ENCODE measurements at places on chromosomes 16 and 17.

DNA sequence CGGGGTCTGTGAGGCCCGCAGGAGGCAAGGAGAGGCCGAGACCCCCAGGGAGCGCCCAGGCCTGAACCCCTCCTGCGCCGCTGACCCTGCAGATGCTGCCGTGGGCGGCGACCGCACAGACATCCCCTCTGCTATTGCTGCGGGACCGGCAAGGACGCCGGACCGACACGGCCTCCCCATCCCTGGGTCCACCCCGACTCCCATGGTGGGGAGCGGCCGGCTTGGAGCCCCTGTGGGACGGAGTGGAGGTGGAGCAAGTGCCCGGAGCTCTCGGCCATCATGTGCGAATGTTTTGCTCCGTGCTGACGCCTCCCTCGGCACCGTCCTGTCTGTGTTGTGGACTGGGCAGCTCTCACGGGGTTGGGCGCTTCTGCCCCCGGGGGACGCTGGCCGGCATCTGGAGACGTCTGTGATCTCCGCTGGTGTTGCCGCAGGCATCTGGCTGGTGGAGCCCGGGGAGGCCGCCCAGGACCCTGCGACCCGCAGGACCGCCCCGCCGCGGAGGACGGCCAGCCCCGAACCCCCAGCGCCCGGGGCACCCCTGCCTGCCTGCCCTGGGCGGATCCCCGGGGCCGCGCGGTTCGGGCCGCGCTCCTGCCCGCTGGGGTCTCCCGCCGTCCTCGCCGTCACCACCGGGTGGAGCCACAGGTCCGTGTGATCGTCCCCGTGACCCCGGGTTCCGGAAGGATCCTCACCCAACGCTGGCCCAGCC is 12.8 kb upstream of the GNG13 start:
- DNase-seq = peak; percentile 45

GRCh38 chr17:58932956-58933355 is 173.7 kb downstream of the TRIM37 start:
- no peak for DNase-seq

- DNase-seq = no peak
These were observed 129.9 kb downstream of the AIPL1 start for GRCh38 chr17:6304894-6305612.

GRCh38 chr17:38907930-38908675 is 17.3 kb upstream of the LASP1NB start:
- peak; percentile 40 for DNase-seq

DNA sequence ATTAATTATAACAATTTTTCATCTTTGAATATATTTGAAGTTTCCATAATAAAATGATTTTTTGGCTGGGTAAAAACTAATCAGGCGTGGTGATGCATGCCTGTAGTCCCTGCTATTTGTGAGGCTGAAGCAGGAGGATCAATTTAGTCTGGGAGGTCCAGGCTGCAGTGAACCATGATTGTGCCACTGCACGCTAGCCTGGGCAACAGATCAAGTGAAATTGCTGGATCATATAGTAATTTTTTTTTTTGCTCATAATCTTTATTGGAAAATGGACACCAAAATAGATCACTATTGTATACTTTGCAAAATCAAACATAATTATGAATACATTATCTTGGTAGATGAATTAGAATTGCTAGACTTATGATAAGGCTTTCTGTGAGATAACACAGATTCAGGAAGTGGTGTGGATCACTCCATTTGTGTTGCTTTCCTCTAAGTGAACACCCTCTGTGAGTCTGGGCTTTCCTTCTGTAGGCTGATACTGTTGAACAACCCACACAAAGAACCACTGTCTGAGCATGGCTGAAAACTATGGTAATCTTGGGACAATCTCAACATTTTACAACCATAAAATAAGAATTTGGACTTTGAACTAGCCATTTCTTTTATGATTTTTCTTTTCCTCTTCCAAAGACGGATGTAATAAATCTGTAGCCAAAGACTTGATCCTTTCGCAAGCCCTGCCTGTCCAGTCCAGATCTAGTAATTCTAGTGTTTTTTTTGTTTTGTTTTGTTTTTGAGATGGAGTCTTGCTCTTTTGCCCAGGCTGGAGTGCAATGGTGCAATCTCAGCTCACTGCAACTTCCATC is 5.6 kb upstream of the ST3GAL2 start:
- no peak for DNase-seq

GRCh38 chr17:57253362-57254065 is 2.8 kb upstream of the MSI2 start:
- no peak for DNase-seq

DNA sequence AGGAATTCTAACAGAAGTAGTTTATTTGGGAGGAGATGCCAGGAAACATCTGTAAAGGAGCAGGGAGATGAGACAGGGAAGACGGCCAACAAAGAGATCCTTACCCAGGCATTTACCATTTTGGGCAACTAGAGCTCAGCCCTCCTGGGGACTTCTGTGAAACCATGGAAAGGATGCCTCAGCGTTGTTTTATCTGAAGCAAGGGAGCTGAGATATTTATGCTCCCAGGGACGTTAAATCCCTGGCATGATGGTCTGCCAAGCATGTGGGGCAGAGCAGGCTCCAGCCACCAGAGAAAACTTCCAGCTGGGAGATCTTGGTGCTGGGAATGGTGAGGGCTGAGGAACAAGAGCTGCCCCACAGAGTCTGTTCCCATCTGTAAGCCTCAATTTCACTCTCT is 114.8 kb upstream of the FOXF1 start:
- no peak for DNase-seq

- no peak for DNase-seq
These were observed 49.5 kb downstream of the HLF start for GRCh38 chr17:55314061-55314783.

- DNase-seq = no peak
These were observed 46.1 kb downstream of the ARHGAP17 start for GRCh38 chr16:24969071-24969470.

DNA sequence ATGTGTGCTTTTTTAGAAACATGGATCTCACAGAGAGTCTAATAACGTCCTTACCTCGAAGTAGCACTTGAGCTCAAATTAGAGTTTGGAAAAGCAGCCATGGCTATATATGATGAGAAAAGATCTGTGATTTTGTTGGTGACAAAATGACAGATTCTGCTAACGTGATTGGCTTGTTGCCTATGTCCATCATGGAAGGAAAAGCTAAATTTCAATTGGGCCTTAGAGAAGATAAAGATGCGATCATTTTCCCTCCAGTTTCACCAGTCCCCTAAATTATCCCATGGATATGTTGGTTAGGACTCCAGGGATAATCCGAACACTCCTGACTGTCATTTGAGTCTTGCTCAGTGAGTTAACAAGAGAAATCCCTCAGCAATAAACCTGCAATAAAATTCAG is 175.8 kb downstream of the C16orf95 start:
- no peak for DNase-seq

DNA sequence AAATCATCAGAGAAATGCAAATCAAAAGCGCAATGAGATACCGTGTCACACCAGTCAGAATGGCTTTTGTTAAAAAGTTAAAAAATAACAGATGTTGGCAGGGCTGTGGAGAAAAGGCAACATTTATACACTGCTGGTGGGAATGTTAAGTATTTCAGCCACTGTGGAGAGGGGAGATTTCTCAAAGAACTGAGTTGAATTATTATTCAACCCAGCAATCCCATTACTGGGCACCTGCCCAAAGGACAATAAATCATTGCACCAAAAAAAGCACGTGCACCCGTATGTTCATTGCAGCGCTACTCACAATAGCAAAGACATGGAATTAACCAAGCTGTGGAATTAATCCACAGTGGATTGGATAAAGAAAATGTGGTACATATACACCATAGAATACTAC is 204.7 kb downstream of the HS3ST4 start:
- no peak for DNase-seq

DNA sequence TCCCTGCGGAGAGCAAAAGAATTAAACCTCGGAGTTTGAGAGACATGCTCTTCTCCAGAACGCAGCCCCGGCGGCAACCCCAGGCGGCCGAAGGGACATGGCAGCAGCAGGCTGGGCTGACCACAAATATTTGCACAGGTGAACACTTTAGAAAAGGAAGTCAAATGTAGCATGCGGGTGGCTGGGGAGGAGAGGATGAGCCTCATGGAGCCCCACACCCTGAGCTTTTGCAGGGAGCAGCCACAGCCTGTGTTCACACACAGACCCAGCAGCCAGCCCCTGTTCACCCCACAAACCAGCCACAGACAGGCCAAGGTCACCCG is 17.8 kb downstream of the HS3ST6 start:
- no peak for DNase-seq

DNA sequence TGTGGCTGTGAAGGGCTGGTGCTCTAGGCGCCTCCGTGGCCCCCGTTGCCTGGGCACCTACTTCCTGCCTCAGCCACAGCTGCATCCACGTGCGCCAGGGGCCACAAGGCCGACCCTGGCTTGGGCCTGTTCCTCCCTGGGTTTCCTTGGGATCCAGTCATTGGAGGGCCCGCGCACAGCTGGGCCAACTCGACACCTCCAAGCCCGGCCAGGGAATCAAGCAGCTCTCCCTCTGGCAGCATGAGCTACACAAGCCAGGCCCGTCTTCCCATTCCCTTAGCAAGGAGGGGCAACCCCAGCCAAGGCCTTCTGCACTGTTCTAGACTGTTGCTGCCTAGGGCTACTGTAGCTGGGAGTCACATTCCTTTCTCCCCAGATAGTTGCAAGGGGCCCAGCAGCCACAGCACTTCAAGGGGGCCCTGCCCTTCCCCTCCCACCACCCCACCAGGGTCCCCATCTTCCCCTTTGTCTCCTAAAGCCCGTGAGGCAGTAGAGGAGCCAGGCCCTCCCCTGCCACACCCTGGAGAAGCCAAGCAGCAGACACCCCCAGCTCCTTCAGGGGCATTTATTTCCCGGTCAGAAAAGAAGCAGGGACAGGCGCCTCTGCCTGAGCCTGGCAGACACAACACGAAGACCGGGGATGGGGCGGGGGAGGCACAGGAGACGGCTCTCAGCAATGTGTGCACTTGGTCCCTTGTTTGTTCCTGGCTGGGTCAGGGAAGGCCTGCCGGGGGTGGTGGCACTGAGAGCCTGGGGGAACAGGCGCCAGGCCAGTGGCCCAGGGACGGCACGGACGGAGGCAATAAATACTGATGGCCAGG is 3.8 kb downstream of the ARHGDIA start:
- DNase-seq = no peak

GRCh38 chr17:36474571-36474970 is 11.9 kb upstream of the ZNHIT3 start:
- no peak for DNase-seq

GRCh38 chr17:21272881-21273792 is 11.4 kb upstream of the MAP2K3 start:
- DNase-seq = peak; percentile 39

- DNase-seq = no peak
These were observed 30.9 kb upstream of the CES5A start for GRCh38 chr16:55906123-55906522.

DNA sequence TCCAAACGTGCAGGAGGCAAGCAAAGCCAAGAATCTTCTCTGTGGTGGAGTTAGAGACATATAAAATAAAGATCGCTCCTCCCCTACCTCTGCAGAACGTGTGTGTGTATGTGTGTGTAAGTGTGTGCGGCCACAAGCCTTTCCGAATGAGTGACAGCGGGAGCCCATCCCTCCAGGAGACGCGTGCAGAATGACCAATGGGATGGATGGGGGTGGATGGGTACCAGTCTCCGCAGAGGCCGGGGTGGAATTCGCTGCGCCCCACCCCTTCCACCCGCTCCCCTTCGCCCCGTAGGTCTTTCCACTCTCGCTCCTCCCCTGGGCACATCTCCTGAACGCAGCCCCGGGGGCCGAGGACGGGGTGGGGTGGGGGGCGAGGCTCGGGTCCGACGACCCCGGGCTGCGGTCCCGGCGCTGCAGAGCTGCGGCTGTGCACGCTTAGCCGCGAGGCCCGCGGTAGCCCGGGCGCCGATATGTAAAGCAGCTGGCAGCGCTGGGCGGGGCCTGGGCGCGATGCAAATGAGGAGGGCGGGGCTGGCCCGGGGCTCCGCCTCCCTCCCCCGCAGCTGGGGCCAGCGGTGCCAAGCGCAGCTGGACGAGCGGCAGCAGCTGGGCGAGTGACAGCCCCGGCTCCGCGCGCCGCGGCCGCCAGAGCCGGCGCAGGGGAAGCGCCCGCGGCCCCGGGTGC is at the start of gene PRKCB:
Gene PRKCB (plus strand): TSS at position 594 of the 688 bp plus-strand sequence.
- peak; percentile 81 for DNase-seq

DNA sequence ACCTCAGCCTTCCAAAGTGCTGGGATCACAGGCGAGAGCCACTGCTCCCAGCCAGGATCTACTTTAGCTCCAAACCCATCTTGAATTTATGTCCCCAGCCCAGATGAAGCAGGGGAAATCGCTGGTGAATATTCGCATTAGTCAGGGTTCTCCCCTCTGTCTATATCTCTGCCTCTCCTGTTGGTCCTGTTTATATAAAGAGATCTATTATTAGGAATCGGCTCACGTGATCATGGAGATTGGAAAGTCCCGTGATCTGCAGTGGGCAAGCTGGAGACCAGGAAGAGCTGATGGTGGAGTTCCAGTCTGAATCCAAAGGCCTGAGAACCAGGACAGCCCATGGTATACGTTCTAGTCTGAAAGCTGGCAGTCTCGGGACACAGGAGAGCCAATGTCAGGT is 382.8 kb downstream of the SEC14L1 start:
- no peak for DNase-seq

DNA sequence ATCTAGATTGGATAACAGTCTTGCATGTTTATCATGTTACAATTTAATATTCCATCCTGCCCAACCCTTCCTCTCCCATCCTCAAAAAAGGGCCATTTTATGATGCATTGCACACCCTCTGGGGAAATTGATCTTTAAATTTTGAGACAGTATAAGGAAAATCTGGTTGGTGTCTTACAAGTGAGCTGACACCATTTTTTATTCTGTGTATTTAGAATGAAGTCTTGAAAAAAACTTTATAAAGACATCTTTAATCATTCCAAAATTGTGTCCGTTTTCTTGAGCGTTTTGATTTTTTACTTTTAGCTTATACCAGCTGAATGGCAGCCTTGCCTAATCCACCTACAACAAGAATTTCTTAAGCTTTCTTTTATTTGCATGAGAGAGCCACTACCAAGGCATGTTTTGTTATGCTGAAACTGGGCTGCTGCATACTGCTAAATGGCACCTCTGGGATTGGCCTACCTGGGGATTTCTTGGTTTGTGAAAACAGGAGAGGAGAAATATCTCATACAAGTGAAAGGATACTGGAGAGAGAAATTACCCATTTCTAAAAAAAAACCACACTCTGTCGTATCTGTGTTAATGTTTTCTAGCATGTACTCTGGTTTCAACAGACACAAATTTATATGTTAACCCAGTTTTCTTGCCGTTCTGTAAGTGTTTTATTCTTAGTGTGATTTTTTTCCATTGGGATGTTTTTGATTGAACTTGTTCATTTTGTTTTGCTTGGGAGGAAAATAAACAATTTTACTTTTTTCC is 52.2 kb downstream of the TUBD1 start:
- no peak for DNase-seq

- DNase-seq = no peak
These were observed 35.5 kb downstream of the DNAH17 start for GRCh38 chr17:78541488-78542206.

DNA sequence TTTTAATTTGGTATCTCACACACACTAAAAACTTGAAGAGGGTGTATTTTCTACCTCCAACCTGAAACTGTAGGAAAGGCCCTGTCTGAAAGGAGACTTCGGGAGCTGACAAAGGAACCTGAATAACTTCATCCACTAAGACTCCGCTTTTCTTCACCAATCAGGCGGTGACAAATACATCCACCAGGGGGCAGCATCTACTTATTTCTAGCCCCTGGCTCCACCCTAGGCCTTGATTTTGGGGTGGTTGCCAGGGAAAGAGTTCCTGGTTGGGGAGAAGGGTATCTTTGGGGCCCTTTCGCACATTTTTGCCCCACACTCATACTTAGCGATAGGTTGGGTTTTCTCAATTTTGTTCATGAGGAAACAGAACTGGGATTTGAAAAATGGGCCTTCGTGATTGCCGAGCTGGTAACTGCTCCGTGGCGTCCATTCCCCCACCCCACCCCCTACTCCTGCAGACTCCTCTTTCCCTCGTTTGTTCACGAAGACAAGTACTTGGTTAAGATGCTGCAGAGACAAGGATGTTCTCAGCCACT is 4.8 kb upstream of the ARL4D start:
- peak; percentile 87 for DNase-seq
